ENCODE measurements at places on chromosomes 1 and 21.

- DNase-seq: peak; percentile 76
These were observed 856 bp downstream of the FDPS start for GRCh38 chr1:155309423-155310021.

DNA sequence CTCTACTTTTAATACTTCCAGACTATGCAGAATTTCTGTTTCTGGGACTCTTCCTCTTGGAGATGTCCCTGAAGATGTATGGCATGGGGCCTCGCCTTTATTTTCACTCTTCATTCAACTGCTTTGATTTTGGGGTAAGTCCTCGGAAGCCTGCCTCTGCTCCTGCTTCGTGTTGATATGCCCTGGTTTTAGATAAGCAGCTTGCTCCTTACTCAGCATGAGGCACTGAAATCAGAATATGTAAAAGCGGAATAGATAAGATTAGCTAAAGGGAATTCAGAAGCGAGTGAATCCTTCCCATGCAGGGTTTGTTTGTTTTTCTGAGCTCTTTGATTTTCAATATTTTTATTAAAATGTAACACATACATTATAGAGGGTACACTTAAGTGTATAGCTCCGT is 234.7 kb downstream of the CACNA1E start:
- DNase-seq: no peak

- DNase-seq: peak; percentile 65
These were observed 738.8 kb downstream of the PTPRU start for GRCh38 chr1:29975036-29975694.

- no peak for DNase-seq
These were observed 59.4 kb downstream of the LAMC1 start for GRCh38 chr1:183082650-183083049.

DNA sequence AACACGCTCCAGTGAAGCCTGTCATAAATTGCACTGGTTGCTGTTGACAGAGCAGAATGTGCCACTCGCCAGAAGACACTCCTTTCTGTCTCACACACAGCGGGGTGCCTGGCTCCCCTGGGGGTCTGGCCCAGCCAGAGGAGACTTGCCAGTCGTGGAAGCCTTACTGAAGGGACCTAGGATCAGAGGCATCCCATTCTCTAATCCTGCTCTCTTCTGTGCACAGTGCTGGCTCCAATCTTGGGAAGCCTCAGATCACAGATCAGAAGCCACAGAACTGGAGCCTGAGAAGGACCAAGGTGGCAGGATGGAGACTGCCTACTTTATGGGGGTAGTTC is 1.4 kb downstream of the SLC9A1 start:
- peak; percentile 64 for DNase-seq

GRCh38 chr1:206969090-206969489 is 1.2 kb downstream of the FCAMR start:
- no peak for DNase-seq

Data from A673 (cell line).